NCI-H2081 treated with DMSO at 0.1 percent for 48 hours (cell line): ENCODE measurements at places on chromosomes 7 and 10.

DNA sequence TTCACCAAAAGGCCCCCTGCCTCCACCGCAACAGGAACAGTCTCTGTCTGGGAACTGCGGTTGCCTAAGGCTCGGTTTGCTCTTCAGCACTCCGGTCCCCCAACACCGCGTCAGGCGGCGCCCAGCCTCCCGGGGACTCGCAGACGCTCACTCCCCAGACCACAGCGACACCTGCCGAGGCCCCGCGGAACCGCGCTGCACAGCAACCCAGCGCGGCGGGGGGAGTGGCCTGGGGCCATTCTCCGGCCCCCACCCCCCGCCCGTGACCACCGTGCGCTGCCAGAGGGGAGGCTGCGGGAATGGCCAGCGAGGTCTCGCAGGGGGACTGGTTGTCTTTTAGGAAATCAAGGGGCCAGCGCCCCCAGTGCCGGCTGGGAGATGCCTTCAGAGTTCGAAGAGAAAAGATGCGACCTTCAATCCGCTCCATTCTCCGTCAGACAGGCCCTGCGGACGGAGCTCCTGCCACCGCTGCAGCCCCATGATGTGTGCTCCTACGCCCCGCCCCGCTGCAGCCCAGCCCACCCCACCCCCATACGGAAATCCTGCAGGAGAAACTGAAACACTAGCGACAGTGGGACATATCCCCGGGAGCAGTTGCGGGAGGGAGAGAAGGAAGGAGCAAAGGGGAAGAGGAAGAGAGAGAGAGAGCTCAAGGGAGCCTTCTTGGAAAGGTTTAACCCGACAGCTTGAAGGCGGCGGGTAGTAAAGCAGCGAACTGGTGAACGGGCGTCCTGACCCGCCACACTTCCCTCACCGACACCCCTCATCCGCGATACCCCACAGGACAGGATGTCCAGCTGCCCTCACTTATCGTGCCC lies 137.4 kb upstream of the CDCA7L start:
- DNase-seq, result peak; percentile 72

DNA sequence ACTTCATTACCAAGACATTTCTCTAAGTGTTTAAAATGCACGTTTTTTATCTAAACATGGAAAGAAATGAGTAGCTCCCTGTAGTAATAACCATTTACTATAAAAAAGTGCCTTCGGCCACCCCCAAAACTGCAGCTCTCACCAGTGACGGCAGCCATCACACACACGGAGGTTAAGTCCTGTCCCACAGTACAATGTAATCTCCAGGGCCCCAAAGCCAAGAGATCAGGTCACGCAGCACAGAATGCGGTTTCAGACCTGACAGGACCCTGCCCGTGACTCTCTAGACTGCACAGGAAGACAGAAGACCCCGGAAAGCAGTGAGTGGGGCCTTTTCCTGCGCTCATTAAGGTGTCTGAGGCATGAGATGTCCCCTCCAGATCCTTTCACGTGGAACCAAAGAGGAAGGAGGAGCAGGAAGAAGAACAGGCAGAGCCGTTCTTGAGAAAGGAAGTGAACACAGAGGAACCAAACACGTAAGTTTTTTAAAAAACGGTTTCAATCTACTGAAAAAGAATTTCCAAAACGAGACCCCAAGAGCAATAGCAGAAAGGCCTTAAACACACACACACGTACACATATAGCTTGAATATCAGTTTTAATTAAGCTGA lies 125.7 kb downstream of the ZMYND11 start:
- DNase-seq, result no peak

DNA sequence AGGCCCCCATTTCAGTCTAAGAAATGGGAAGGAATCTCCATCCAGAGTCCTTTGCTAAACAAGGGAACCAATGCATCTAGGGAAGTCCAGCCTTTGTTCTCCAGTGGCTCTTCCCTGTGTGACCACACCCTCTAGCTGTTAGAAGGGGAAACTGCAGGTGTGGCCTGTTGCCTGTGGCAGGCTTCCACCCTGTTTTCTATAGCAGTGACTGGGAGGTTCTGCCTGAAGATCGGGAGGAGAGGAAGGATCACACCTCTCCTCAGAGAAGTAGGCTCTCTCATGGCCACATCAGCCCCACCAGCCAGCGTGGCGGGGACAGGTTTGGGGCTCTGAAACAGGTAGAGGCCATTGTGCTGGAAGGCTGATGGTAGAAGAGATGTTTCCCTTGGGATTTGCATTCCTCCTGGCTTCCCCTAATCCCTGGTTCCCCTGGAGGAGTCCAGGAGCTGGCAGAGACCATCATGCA lies 47.7 kb upstream of the TRIM8 start:
- peak; percentile 19 for DNase-seq

- DNase-seq, result no peak
Observed at GRCh38 chr10:87983716-87984115, 120.3 kb downstream of the PTEN start.

- no peak for DNase-seq
Observed at GRCh38 chr10:11433657-11434056, 177.8 kb downstream of the USP6NL start.

DNA sequence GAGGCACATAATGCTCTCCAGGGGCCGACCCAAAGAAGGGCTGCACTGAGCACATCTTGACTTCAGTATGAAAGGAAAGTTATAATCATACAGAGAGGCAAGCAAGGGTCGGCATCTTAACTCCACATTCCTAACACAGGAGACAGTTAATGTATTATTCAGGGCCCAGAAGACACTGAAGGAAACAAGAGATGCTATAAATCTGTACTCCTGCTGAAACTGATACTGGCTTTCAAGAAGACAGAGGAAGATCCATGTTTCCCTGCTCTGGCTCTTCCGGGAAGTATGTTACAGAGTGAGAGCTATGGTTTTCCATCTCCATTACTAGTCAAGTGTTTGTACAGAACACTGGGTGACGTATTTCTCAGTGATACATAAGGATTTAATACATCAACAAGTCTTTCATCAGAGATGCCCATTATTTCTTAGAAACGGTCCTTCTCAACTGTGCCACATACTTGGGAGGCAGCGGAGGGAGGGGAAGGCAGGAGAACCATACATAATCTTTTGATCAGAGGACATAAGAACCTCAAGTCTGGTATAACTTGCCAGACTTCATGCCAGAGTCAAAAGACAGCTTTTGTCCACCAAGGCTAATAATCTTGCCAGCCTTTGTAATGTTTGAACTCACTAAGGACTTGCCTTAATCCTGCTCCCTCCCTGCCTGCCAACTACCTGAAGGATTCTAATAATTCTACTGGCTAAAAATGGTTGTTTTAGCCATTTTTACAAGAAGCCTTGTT lies 58.1 kb downstream of the ENO4 start:
- no peak for DNase-seq

DNA sequence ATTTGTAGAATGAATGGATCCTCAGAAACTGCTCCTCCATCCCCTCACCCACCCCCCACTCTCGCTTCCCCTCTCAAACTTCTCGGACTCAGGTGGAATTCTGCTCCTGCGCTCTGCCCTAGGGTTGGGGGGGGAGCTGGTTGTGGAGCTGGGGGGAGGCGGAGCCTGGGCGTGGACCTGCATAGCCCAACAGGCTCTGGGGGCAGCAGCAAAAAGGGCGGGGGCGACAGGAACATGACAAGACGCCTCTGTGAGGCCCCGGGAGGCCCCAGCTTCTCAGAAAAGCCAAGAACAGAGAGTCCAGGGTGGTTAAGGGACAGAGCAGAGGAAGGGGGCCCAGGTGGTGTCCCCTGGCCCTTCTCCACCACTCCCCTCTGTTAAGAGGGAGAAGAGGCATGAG lies 3.5 kb downstream of the TSC22D4 start:
- no peak for DNase-seq

- DNase-seq, result no peak
Observed at GRCh38 chr7:75938921-75939320, 24.0 kb downstream of the POR start.

DNA sequence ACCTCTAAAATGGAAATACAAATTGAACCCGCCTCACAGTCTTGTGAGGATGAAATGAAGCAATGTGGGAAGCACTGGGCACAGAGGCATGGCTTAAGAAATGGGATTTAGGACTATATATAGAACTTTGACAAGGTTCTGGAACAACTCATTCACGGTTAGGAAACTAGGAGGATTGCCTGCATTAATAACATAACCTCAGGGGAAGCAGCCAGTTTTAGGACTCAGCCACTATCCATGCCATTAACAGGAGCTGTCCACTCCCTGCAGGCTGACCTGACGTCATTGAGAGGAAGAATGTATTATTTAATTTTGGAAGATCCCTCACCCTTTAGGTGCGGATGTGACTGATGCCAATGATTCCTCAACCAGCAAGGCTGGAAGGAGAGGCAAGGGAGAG lies 34.8 kb downstream of the ITGB8 start:
- DNase-seq, result no peak

- peak; percentile 1 for DNase-seq
Observed at GRCh38 chr10:84265418-84265817, 20.6 kb downstream of the RGR start.

- DNase-seq, result no peak
Observed at GRCh38 chr10:14782691-14783363, 8.1 kb upstream of the FAM107B start.

GRCh38 chr10:27783660-27784059 lies 38.0 kb upstream of the MKX start:
- no peak for DNase-seq

DNA sequence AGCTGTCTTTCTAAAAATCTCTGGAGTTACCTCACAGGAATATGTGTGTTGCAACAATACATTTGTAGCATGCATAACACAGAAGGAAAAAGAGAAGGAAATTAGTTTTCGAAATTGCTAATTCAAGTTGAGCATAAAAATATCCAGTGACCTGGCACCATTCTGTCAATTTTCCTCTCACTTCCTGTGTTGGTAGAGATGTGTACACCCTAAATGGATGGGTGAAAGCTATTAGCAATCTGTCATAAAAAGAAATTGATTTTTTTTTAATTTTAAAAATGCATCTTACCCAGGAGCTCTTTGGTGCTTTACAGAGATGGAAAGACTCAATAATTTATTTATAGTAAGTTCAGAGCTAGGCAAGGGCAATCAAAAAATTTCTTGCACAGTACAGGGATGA lies 333.3 kb upstream of the TMEM229A start:
- no peak for DNase-seq

DNA sequence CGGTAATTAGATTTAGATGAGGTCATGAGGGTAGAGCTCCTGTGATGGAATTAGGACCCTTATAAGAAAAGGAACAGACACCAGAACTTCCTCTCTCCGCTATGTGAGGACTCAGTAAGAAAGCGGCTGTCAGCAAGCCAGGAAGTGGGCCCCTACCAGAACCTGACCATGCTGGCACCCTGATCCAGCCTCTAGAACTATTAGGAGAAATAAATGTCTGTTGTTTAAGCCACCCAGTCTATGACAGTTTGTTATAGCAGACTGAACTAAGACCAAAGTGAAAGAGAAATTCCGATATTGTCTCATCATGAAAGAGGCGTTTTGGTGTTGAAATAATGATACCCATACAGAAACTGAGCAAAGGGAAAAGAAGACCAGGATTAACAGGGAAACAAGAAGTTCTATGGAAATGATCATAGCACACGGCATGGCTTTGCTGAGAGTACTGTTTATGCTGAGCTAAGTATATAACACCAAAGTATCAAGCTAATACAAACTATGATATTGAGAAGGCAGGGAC lies 9.2 kb downstream of the CLEC2L start:
- DNase-seq, result no peak

GRCh38 chr10:73416571-73416970 lies 2.7 kb upstream of the ANXA7 start:
- no peak for DNase-seq

- DNase-seq, result no peak
Observed at GRCh38 chr7:79453558-79454360, at the start of gene MAGI2. Gene MAGI2 (minus strand): TSS chr7:79453667. CDS start chr7:79453320, 347 bp downstream.

GRCh38 chr10:103776878-103777591 lies 78.3 kb downstream of the SH3PXD2A start:
- no peak for DNase-seq

GRCh38 chr7:117538053-117538452 lies 58.2 kb downstream of the CFTR start:
- DNase-seq, result no peak

DNA sequence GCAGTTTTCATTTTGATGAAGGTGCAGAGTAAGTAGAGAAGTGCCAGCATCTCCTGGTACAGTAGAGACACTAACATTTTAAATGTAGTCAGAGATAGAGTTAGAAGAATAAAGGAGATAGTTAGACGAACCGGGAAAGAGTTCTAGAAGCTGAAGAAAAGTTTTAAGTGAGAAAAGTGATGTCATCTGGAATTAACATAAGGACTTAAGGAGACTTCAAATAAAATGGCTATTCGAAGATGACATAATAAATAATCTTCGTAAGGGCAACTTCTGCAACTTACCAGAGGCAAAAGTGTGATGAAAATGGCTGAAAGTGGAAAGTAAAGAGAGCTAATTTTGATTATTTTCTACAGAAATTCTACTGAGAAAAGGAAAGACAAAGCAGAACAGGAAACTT lies 20.4 kb downstream of the GNAT3 start:
- no peak for DNase-seq

- DNase-seq, result no peak
Observed at GRCh38 chr10:35696392-35697287, 54.5 kb upstream of the FZD8 start.

DNA sequence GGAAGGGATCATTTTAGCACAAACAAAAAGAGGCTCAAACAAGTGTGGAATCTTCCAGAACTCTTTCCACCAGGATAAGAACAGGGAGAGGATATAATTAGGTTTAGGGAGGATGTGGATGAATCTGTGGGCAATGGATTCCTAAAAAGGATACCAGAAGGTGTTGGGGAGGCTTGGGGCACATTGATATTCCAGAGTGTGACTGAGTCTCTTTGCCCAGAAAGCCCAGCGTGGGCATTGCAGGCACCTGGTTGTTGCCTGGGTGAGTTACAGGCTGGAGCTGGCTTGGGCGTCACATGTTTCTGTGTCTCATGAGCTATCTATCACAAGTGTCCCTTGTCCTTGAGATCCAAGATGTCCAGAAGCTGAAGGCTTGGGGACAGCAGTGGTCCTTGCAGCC lies 3.3 kb downstream of the COL26A1 start:
- no peak for DNase-seq

DNA sequence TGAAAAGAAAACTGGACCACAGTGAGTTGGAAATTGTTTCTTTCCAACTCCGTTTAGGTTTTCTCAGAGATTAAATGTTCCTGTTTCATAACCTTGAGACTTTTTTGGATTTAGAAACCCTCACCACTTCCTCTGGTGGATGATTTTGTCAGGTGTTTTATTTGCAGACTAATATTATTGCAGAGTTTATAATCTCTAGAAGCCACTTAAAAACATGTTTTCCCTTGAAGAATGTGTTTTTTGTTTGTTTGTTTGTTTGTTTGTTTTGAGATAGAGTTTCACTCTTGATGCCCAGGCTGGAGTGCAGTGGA lies 520 bp upstream of the MICU1 start:
- no peak for DNase-seq

- no peak for DNase-seq
Observed at GRCh38 chr10:119409906-119410305, 132.6 kb downstream of the RGS10 start.

GRCh38 chr7:26988836-26989374 lies 106.9 kb downstream of the HOXA1 start:
- DNase-seq, result no peak

GRCh38 chr10:70546584-70546983 lies 56.0 kb downstream of the PRF1 start:
- no peak for DNase-seq
